ENCODE measurements at places on chromosomes 5 and 9.

DNA sequence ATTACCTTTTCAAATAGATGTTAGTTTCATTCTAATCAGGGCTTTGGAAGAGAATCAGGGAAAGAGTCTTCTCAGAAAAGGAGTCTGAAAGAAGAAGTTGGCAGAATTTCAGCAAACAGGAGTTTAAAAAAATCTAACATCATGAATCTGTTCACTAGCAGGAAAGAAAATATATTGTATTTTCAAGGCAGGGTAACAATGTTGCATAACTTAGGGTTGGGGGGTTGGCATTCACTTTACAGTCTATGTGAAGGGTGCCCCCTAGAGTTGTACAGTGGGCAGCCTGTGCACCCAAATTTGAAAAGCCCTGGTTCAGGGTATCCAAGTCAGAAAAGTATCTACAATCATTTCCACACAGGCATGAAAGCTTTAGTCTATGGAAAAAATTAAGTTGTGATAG lies 348.4 kb upstream of the SLC30A5 start:
- DNase-seq, result no peak

DNA sequence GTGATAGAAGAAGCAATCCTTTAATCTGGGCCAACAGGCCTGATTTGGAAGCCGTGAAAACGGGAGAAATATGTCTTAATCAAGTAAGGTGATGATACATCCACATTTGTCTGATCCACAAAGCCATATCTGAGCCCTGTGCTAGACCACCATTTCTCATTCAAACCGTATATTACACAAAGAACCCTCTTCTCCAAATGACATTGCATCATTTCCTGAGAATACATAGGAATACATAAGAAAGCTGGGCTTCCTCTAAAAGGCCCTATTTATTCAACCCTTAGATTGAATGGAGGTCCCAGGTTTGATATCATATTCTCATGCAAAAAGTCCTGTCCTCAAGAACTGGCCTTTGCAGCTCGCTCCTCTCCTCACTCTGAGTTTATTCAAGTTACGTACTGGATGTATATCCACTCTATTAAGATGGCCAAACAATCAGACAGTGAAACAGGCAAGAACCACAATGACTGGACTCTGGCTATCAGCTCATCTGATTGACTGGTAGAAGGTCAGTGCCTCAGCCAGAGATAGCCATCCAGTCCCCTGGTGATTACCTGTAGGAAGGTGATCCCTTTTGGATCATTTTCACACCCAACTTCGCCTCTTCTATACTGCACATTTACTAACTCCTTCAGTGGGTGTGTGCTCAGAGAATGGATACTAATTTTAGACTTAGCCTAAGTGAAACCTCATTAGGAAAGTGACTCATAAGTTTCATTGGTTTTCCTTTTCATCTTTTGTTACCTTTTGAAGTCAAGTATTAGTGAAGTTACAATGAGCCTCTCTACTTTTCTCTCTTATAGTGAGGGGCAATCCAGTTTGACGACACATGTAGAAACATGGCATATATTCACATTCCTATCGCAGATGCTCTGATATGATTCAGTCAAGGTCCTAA lies 167.6 kb upstream of the WWC1 start:
- DNase-seq, result no peak

GRCh38 chr9:125513668-125514413 lies 193.2 kb downstream of the MAPKAP1 start:
- no peak for DNase-seq

GRCh38 chr9:121295662-121296191 lies 27.8 kb downstream of the GSN start:
- DNase-seq, result no peak

GRCh38 chr9:129355631-129356030 lies 177.6 kb upstream of the IER5L start:
- no peak for DNase-seq

- DNase-seq, result no peak
Observed at GRCh38 chr5:139049780-139050179, 148.4 kb downstream of the SIL1 start.

DNA sequence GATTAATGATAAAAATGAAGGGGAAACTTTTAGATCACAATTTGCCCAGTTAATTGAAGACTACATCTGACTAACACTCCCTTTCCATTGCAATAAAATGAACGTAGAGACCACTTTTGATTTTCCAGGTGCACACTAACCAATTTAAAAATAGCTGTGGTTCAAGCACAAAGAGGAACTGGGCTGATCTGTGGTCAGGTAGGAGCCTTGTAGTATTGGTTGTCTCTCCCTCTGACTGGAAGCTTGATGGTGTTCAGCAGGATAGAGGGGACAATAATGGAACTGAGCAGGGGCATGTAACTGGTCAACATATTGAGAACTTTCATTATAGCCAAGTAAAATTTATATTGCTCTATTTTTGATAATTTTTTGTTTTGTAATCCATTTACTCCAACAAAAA lies 886.8 kb upstream of the SEMA6A start:
- no peak for DNase-seq

- DNase-seq, result no peak
Observed at GRCh38 chr5:167797933-167798332, 493.5 kb upstream of the WWC1 start.

GRCh38 chr5:87268126-87268969 lies 665 bp downstream of the RASA1 start:
- peak; percentile 43 for DNase-seq

DNA sequence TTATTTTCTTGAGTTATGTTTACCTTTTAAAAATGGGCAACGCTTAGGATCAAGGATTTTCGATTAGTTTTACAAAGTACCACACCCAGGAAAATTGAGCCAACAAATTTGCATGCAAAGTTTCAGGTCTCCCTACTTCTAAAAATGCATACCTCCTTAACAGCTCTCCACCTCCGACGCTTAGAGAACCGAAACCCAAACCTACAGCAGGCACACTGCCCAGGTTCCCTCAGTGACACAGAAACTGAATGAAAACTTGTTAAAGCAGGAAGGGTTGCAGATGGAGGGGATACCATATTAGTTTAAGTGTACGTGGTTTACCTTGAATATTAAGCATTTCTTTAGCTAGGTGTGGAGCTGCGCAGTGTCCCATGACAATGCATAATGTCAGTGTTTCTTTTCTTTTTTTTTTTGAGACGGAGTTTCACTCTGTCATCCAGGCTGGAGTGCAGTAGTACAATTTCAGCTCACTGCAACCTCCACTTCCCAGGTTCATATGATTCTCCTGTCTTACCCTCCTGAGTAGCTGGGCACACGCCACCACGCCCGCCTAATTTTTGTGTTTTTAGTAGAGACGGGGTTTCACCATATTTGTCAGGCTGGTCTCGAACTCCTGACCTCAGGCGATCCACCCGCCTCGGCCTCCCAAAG lies 1.6 kb upstream of the SUB1 start:
- no peak for DNase-seq

GRCh38 chr9:2059274-2059929 lies 44.3 kb downstream of the SMARCA2 start:
- no peak for DNase-seq

DNA sequence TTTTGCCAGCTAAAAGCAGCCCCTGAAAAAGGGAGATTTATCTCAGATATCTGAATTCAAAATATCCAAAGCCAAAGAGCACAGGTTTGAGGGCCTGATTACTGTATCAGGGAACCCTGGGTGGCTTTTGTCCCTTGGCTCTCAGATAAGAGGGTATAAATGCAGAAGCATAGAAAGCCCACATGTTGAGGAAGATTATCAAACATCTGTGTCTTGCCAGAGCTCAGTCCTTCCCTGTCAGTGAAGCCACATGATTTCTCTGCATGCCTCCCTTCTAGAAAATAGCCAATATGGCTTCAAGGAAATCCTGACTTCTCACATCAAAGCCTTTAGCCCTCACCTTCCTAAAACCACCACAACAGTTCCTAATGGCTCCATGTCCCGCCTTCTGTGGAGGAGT lies 408.0 kb upstream of the DMAC1 start:
- DNase-seq, result no peak

DNA sequence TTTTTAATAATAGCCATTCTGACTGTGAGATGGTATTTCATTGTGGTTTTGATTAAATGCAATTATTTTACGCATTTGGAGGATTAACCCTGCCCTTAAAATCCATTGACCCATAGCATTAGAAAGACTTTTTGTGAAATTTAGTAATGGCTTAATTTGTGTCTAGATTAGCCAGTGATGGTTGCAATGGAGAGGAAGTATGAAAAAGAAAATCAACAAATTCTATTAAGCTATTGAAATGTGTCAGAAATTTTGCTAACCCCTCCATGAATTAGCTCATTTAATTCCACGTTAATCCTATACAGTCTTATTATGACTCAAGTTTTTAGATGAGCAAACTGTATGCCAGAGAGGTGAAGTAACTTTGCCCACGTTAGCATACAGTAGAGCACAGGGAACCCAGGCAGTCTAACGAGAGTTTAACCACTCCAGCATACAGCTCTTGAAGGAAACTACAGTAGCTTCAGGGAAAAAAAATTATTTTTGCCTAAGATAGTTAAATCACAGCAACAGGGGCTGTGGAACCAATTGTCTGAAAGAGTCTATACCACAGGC lies 158.2 kb upstream of the PPP2R2B start:
- no peak for DNase-seq

DNA sequence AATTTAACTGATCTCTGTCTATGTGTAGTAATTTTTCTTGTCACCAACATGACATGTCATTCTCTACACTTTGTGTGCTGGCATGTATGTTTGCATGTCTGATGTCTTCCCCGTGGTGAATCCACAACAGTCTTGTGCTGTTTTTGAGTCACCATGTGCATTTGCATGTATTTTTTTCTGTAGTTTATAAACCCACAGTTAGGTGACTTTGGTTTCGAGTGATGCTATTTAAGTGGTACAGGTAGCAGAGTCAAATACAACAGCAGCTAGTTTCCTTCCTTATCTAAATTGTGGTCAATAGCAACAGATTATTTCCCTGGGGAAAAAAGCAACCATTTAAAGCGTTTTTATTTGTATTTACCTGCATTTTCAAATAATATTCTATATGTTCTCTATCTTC lies 89.9 kb upstream of the FSD1L start:
- DNase-seq, result no peak

- DNase-seq, result no peak
Observed at GRCh38 chr9:124448019-124448418, 2.2 kb upstream of the ADGRD2 start.

DNA sequence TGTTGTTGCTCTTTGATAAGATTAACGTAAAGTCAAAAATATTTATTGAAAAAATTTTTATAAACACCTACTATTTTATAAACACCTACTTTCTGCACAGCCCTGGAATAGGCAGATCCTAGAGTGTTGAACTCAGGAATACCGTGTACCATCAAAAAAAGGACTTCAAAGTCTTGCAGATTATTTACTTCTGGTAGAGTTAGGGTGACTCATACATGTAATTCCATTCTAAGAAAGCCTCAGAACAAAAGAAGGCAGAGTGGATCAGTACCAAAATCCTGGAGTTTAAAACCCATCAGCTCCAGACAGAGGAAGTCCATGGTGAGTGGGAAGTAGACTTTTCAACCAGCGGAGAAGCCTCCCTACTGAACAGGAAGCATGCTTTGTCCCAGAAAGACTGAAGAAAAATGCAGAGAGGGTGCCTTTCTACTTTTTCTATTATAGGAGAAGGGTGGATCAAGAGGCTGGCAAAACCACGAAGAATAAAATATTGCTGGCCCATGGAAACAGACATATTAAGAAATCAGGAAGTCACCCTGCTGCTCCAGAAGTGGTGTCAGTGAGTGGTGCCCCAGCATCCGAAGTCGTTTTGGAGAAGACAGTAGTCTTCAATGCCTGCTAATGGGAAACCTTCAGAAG lies 45.1 kb upstream of the DAB2 start:
- no peak for DNase-seq

GRCh38 chr9:14585730-14586473 lies 107.3 kb downstream of the ZDHHC21 start:
- no peak for DNase-seq

DNA sequence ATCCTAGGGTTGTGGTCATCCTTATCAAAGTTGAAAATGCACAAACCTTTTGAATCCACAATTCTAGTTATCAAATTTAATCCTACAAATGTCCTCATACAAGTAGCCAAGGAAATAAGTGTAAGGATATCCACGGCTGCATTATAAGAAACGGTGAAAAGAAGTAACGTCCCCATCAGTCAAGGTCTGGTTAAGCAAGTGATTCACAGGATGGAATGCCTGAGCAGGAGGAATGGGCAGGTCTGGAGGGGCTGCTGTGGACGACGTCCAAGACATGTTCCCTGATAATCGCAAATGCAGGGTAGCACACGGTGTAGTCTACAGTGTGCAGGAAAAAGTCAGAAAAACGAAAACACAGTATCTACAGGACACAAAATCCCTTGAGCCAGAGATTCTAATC lies 118.6 kb downstream of the ADAMTS2 start:
- no peak for DNase-seq

DNA sequence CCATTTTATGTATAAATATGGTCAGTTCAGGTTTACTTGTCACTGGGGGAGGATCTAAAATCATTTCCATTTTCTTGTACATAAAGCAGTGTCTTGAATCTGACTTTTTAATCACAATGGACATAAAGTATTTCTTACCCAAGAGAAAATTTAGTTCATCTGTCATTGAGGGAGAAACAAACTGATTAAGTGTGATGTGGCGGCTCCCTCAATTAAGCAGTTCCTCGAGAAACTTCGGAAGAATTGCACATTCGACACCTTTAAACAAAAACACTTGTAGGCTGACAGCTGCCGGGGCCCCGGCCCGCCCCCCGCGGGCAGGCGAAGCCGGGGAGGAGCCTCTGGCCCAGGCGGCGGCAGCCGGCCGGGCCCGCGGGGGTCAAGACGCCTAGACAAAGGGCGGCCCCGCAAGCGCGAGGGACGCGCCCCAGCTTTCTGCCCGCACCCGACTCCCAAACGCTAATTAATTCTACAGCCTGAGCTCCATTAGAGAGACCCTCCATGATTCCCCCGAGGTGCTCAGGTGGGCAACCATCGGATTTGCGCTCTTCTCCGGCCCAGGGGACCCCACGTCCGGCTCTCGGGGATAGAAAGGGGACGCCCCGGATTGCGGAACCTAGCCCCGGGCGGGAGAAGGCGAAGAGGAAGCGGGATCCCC lies 750 bp downstream of the TRIM36 start:
- no peak for DNase-seq

- DNase-seq, result no peak
Observed at GRCh38 chr5:25975885-25976284, 1062.5 kb downstream of the CDH9 start.

GRCh38 chr5:129664336-129664937 lies 83.5 kb upstream of the MINAR2 start:
- DNase-seq, result no peak

DNA sequence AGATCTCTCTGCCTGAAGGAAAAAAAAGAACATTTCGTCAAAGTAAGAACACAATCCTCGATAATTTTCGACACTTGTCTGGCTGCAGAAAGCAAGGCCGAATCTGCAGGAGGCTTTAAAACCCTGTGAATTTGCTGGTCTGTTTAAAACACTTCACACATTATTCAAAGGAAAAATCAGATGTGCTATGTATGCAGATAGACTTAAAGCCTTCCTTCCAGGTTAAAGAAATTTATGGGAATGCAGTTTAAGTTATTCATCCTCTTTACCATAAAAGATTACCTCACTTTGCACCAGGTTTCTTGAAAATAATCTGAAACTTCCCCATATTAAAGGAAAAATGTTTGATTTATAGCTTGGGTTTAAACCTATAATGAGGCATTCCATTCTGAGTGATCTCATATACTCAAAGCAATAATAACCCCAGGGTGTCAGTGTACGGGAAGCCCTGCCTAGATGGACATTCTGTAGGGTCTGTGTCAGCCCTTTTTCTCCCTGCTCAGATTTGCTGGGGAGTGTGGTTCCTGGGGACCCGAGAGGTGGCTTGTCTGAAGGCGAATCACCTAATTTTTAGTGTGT lies 323.5 kb upstream of the SLC24A2 start:
- no peak for DNase-seq

Data from urinary bladder (tissue), 4 donors.